ENCODE measurements at places on chromosomes 1 and 21. TPM values are rescaled to one million over a fixed set of nuclear protein-coding genes. Genes with fewer than 3 reads are reported as not detected.

DNA sequence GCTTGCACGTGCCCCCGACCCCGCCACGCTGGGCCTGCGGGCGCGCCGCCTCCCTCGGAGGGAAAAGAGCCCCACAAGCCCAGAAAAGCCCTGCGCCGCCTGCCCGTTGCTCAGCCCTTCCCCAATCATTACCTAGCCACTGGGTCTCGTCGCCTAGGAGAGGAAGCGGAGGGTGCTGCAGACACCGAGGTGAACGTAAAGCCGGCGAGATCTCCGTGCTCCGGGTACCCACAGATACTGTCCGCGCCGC, at the start of gene ENO1:
Gene ENO1, minus strand, starts transcription at position 239 of the 250 bp plus-strand sequence. CDS start 3,778 bp downstream, outside the sequence.
- peaks cover 23% of the 10 kb centered on the region for H3K36me3 ChIP-seq
- DNase-seq, result no peak
- H3K4me1 ChIP-seq, result peaks cover 43% of the 10 kb centered on the region
- peak within 1 kb of the TSS; percentile 99 for H3K27ac ChIP-seq
- H3K27me3 ChIP-seq, result no peaks in the 10 kb centered on the region
- peak within 1 kb of the TSS; percentile 88 for H3K4me3 ChIP-seq

The PEAR1 gene
- polyA plus RNA-seq, result 6.2 TPM

The MSH4 gene
- polyA plus RNA-seq, result 0.07 TPM

- H3K4me1 ChIP-seq, result no peaks in the 10 kb centered on the region
- H3K4me3 ChIP-seq, result no peak overlapping the region
- peaks cover 5% of the 10 kb centered on the region for H3K36me3 ChIP-seq
Measured at GRCh38 chr1:20903437-20903836, 116.3 kb upstream of the HP1BP3 start.

DNA sequence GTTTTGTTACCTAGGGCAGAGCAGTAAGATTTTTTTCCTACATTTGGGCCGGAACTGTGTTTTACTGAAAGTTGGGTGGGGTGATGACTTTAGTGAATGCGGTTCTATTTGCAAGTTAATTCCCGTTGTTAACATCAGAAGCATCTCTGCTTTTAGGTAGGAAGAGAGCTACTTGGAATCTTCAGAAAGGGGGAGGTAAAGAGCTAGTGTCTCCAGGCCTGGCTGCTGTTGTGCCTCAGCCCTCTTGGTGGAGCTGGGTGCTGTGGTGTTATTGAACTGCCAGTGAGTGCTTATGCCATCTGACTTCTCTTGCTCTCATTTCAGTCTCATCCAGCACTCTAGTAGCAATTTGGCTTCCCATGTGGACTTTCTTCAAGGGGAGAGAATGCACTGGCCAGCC, 3.4 kb downstream of the KDM4A start:
- H3K27me3 ChIP-seq, result no peaks in the 10 kb centered on the region
- no peak overlapping the region for H3K27ac ChIP-seq
- peaks cover 37% of the 10 kb centered on the region for H3K4me1 ChIP-seq
- H3K4me3 ChIP-seq, result no peak overlapping the region
- H3K36me3 ChIP-seq, result peaks cover 42% of the 10 kb centered on the region

DNA sequence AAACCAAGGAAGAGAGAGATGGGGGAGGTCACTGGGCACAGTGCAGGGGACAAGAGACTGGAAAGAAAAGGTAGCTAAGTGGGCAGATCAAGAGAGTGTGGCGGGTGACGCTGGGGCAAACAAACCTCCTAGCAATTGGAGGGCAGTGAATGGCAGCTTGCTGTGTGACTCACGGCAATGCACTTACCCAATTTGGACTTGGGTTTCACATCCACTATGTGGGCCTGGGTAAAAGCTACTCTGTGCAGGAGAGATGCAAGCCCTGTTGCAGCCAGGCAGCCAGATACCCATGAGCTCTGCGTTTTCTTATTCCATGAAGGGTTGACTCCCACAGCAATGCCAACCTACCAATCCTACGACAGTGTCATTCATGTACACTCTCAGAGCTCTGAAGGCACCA, 9.5 kb downstream of the PLXNA2 start:
- no peak overlapping the region for H3K4me3 ChIP-seq
- peaks cover 12% of the 10 kb centered on the region for H3K4me1 ChIP-seq
- H3K27ac ChIP-seq, result no peak overlapping the region

The NTNG1 gene
- polyA plus RNA-seq, result 2.8 TPM

GRCh38 chr1:39666772-39667171, 5.1 kb downstream of the NT5C1A start:
- H3K27ac ChIP-seq, result no peak overlapping the region
- no peak overlapping the region for H3K4me3 ChIP-seq
- no peaks in the 10 kb centered on the region for H3K36me3 ChIP-seq
- no peak for DNase-seq

- peaks cover 21% of the 10 kb centered on the region for H3K4me1 ChIP-seq
- no peak overlapping the region for H3K4me3 ChIP-seq
- H3K27me3 ChIP-seq, result no peaks in the 10 kb centered on the region
- DNase-seq, result no peak
Measured at GRCh38 chr1:59052166-59052590, 244.7 kb upstream of the FGGY start.

DNA sequence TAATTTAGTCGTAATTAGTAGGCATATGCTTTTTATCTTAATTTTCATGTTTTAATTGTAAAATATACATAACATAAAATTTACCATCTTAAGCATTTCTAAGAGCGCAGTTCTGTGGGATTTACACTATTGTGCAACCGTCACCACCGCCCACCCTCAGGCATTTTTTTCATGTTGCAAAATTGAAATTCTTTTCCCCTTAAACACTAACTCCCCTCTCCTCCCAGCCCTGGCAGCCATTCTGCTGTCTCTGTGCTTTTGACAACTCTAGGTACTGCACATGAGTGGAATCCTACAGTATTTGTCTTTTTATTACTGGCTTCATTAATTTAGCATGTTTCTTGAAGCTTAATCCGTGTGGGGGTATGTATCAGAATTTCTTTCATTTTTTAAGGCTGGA, 7.8 kb downstream of the PIK3CD start:
- no peak overlapping the region for H3K27ac ChIP-seq
- no peak overlapping the region for H3K4me3 ChIP-seq
- no peaks in the 10 kb centered on the region for H3K4me1 ChIP-seq
- no peaks in the 10 kb centered on the region for H3K36me3 ChIP-seq
- no peak for DNase-seq
- H3K27me3 ChIP-seq, result peaks cover 3% of the 10 kb centered on the region

DNA sequence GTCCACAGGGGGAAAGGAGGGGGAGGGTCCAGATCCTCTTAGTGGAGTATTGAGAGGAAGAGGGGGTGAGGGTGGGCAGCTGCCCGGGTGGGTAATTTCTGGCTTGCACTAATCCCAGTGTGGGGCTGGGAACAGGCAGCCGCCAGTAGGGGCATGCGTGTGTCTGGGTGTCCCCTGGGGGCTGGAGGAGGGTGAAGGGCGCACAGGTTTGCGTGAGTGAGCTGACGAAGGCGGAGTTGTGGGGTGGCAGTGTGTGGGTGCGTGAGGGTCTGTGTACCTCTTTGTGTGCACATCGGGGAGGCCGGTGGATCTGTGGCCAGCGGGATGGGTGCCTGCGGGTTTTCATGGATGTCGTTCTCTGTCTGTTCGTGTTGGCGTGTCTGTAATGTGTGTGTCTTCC, 97.3 kb downstream of the PAX7 start:
- no peaks in the 10 kb centered on the region for H3K36me3 ChIP-seq
- no peak overlapping the region for H3K27ac ChIP-seq
- H3K4me3 ChIP-seq, result no peak overlapping the region
- no peaks in the 10 kb centered on the region for H3K4me1 ChIP-seq
- H3K27me3 ChIP-seq, result peaks cover 17% of the 10 kb centered on the region

DNA sequence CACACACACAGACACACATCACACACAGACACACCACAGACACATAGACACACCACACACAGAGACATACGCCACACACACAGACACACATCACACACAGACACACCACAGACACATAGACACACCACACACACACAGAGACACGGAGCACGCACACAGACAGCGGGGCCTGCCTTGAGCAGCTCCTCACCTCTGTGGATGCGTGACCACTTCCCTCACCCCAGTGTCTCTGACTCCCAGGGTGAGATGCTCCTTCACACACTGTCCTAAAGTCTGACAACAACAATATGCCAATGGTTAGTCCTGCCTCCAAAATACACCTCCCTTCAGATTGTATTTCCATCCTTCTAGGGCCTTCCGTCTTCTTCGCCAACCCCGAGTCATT, 48.2 kb downstream of the IER5 start:
- no peaks in the 10 kb centered on the region for H3K27me3 ChIP-seq
- H3K4me3 ChIP-seq, result no peak overlapping the region
- H3K4me1 ChIP-seq, result peaks cover 12% of the 10 kb centered on the region

DNA sequence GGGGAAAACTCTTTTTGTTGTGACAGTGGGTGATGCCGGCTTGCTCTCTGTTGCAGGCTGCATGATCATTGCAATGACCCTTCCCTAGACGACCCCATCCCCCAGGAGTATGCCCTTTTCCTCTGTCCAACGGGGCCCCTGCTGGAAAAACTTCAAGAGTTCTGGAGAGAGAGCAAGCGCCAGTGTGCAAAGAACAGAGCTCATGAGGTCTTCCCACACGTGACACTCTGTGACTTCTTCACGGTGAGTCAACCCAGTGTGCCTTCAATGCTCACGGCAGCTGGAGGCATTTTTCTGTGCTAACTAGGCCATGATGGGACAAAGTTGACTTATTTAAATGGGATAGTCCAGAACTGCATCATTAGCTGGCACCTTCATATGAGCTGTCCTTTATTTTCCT, 5.7 kb downstream of the UBASH3A start:
- DNase-seq, result no peak
- no peak overlapping the region for H3K27ac ChIP-seq
- no peak overlapping the region for H3K4me3 ChIP-seq
- no peaks in the 10 kb centered on the region for H3K4me1 ChIP-seq
- H3K27me3 ChIP-seq, result no peaks in the 10 kb centered on the region

The TSPEAR gene
- polyA plus RNA-seq, result not detected

DNA sequence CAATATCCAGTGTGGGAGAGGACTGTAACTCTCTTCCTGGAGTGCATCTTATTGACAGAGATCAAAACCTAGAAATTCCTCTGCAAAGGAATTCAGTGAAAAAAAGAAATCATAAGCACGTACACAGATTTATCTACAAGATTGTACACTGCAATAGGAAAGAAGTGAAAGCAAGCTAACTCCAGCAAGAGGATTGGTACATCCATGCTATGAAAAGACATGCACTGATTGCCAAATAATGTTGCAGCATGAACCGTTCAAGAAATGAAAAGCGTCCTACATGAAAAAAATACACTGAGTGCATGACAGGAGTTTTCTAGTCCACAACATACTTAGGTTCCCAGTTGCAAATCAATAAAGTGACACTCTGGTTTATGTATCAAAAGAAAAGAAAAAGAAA, 1.9 kb upstream of the MGST3 start:
- H3K27ac ChIP-seq, result no peak overlapping the region
- H3K4me3 ChIP-seq, result no peak overlapping the region
- DNase-seq, result no peak
- no peaks in the 10 kb centered on the region for H3K27me3 ChIP-seq
- H3K36me3 ChIP-seq, result no peaks in the 10 kb centered on the region

- DNase-seq, result no peak
- no peak overlapping the region for H3K4me3 ChIP-seq
- no peaks in the 10 kb centered on the region for H3K27me3 ChIP-seq
- H3K4me1 ChIP-seq, result no peaks in the 10 kb centered on the region
- no peak overlapping the region for H3K27ac ChIP-seq
- H3K36me3 ChIP-seq, result no peaks in the 10 kb centered on the region
Measured at GRCh38 chr1:109300650-109301151, 6.1 kb downstream of the MYBPHL start.

DNA sequence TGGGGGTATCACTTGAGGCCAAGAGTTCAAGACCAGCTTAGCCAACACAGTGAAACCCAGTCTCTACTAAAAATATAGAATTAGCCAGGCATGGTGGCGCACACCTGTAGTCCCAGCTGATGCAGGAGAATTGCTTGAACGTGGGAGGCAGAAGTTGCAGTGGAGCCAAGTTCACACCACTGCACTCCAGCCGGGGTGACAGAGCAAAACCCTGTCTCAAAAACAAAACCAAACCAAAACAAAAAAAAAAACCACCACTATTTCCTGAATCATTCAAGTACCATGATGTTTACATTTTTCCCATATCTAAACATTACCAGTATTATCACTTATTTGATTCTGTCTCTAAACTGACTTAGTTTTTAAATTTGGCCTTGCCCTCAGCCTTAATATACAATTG, 29.5 kb downstream of the TUT4 start:
- no peak overlapping the region for H3K4me3 ChIP-seq
- peaks cover 14% of the 10 kb centered on the region for H3K36me3 ChIP-seq
- no peak for DNase-seq
- no peaks in the 10 kb centered on the region for H3K4me1 ChIP-seq
- H3K27ac ChIP-seq, result no peak overlapping the region

DNA sequence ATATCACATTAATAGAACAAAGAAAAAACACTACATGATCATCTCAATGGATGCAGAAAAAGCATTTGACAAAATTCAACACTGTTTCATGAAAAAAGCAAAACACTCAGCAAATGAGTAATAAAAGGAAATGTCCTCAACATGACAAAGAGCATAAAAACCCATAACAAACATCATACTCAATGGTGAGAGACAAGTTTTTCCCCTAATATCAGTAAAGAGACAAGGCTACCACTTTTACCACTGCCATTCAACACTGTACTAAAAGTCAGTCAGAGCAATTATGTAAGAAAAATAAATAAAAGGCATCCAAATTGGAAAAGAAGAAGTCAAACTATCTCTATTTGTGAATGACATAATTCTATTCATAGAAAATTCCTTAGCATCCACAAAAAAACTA, 64.3 kb downstream of the ZNF644 start:
- DNase-seq, result no peak
- H3K4me1 ChIP-seq, result peaks cover 19% of the 10 kb centered on the region

- no peak for DNase-seq
- H3K36me3 ChIP-seq, result no peaks in the 10 kb centered on the region
- H3K4me3 ChIP-seq, result no peak overlapping the region
- H3K27ac ChIP-seq, result no peak overlapping the region
Measured at GRCh38 chr1:25685938-25686665, 69.5 kb downstream of the MAN1C1 start.
